GM12864 (cell line): ENCODE measurements at places on chromosomes 6 and 20.

DNA sequence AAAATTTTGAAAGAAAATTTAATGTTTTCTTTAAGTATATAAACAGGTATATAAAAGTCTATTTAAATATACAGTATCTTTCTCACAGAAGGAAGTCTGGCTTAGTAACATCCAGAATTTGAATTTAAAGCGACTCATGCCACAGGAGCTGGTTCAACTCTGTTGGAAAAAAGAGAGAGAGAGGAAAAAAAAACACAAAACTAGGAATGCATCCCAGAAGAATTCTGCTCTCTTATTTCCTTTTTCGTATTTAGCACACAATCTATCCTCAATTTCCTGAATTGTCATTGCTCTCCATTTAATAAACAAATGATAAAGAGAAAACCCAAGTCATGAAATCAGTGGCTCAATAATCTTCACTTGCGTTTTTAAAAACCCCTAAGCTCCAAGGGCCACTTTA lies 107.5 kb upstream of the SCAF8 start:
- no peak for DNase-seq

DNA sequence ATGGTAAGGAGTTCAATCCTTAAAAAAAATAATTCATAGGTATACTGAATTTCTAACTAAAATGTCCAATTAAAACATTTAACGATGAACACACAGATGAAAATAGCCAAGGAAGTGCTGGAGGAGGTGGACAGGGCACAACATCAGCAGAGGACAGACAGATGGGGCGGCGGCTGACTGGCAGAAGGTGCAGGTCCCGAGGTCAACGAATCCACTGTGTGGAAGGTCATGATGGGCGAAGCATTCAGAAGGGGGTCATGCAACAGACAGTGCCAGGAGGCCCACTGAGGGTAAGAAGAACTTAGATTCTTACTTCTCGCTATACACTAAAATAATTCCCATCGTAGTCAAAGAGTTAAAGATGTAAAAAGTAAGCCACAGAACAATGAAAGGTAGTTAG lies 34.2 kb upstream of the FRMD1 start:
- DNase-seq: no peak

- no peak for DNase-seq
These were observed 24.8 kb downstream of the RREB1 start for GRCh38 chr6:7132398-7133035.

DNA sequence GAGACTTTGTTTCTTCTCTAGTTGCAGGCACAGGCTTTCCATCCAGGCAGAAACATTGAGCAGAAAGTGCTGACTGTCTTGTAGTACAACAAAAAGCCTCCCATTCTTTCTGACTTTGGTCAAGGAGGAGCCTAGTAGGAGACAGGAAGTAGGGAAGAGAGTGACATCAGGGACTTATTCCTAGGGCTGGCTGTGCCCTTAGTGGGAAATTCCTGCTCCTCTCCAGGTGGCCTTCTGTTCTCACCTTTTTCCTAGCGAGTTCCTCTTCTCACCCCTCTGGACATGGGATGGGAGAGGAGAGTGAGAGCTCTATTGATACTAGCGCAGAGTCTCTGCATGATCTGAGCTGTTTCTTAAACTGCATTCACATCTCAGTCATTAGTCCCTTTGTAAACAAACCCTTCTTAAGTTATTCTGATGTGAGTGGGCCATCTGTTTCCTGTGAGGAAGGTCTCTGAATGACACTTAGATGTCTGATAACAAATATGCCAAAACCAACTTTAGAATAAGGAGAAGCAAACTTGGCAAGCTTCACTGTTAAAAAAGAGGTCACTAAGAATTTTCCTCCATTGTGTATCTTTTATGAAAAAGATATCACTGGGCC lies 455.0 kb downstream of the GJA1 start:
- no peak for DNase-seq

DNA sequence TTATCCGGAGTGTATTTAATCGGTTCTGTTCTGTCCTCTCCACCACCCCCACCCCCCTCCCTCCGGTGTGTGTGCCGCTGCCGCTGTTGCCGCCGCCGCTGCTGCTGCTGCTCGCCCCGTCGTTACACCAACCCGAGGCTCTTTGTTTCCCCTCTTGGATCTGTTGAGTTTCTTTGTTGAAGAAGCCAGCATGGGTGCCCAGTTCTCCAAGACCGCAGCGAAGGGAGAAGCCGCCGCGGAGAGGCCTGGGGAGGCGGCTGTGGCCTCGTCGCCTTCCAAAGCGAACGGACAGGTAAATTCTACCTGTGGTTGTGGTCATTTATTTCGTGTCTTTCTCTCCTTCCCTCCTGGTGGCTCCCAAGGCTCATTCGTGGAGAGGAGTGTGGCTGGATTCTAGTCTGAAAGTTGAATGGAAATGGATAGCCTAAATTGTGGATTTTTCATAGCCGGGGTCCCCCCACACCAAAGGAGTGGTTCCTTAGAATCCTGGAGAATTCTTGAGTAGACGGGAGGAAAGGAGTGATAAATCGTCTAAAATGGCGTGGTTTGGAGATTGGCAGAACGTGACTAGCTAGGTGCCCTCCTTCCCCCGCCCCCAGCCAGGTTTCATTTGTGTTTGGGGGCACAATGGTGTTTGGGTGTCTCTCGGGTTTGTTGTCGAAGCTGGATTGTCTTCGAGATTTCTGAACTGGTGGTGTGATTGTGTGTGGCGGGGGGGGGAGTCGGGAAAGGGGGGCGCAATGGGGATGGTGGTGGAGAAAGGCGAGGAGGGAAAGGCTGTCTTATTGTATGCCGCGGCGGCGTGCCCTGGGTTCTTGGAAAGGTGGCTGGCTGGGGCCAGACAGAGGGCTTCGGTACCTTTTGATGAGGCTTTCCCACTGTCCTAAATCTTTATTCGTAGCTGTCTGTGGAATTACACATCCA lies 673 bp downstream of the MARCKS start:
- no peak for DNase-seq

DNA sequence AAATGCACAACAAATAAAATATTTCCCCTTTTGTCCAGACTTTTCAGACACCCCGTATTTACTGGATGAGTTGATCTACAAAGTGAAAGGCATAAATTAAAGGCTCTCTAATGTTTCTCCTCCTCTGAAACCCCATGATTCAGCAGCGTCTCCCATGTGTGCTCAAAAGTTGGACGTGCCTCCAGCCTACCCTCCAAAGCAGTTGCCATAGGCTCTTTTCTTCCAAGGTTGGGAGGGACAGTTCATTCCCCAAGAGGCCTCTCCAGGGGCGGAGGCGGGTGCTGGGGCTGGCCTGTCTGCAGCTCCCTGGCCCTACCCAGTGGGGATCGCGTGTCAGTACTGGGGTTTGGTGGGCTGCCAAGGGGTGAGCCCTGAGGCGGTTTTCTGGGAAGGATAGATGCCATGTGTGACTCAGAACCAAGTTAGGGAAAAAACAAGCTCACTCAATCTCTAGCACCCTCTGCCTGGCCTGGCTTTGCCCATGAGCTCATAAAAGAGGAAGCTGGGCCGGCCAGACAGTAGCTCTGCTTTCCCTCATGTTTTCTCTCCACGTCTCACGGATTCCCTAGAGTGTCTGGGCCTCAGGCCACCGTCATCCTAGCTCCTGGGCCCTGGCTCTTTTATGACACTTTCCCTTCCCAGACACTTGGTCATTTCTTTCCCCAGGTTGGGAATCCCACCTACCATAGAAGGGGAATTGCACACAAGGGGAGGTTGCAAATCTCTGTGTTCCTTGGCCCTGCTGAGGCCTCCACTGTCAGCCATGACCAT lies 8.0 kb upstream of the IER3 start:
- no peak for DNase-seq

- no peak for DNase-seq
These were observed 233.6 kb upstream of the MAP3K7 start for GRCh38 chr6:90820436-90820835.

DNA sequence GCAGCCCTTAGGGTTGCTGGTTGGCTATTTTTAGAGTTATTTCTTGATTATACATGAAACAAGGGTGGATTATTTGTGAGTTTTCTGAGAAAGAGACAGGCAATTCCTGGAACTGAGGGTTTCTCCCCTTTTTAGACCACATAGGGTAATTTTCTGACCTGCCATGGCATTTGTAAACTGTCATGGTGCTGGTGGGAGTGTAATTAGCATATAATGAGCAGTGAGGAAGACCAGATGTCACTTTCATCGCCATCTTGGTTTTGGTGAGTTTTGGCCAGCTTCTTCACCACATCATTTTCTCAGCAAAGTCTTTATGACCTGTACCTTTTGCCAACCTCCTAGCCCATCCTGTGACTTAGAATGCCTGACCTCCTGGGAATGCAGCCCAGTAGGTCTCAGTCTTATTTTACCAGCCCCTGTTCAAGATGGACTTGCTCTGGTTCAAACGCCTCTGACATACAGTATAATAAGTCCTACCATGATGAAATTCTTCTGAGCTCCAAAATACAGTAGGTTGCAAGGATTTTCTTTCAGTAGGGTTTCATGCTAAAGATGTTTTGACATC lies 117.1 kb downstream of the ISM1 start:
- DNase-seq: no peak

DNA sequence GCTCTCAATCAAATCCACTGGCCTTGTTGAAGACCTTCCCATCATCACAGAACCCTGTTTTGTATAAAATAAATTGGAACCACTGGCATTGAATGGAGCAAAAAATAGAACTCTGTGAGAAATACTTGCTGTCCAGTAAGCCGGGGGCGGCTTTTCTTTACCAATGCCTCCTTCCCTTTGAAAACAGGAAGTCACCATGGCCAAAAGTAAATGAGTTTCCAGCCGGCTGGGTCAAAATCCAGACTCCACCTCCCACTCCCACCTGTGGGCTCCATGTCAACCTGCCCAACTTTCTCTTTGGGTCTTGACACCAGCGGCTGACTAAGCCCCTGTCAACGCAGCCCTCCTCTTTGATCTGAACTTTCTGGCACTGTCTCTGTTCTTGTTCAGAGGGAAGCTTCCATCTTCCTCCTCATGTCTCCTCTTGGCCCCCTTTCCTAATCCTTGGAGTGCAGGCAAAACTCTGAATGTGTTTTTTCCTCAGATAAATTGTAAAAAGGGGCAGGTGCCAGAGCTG lies 95.2 kb downstream of the TFAP2C start:
- DNase-seq: no peak

- DNase-seq: no peak
These were observed 458.3 kb upstream of the MAP3K7 start for GRCh38 chr6:91045161-91045560.

- DNase-seq: no peak
These were observed 125.9 kb downstream of the COL9A1 start for GRCh38 chr6:70176842-70177550.

DNA sequence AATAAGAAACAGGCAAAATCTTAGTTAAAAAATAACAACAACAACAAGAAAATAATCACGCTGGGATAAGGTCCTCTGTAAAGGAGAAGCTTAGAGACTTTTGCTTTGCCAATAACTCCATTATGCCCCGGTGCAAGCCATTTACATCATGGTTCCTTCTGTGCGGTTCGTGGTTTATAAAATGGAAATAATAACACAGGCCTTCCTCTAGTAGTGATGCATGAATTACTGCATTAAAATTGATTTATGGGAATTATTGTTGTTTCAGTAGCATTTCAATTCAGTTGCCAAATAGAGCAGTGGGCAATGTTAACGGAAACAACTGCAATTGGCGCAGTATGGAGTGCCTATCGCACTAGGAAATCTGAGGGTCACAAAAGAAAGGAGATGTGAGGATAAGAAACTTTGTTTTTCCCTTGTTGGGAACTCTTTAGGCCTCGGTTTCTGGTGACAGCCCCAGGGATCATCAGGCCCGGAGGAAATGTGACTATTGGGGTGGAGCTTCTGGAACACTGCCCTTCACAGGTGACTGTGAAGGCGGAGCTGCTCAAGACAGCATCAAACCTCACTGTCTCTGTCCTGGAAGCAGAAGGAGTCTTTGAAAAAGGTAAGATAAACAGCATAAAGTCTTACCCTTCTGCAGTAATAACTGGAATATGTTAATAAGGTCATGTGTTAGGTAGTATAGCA lies 1.1 kb downstream of the CD109 start:
- DNase-seq: no peak

DNA sequence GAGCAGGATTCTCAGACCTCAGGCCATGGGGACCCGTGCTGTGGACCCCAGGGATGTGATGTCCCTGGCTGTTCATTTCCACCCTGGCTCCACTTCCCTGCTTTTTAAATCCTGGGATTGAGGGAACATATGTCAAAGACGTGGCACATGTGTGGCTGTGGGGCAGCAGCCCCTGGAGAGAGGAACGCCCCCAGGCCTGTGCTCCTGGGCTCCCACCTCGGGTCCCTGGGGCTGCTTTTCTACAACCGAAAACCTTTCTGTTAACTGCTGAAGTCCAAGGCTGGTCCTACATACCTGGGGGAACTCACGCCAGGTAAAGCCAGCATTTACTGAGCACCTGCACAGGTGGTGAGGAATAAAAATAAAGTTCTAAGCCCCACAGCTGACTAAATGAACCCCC lies 102.3 kb upstream of the FRMD1 start:
- no peak for DNase-seq

- DNase-seq: no peak
These were observed 88.0 kb upstream of the RPS6KA2 start for GRCh38 chr6:166715065-166715464.

GRCh38 chr6:37490536-37491170 lies 9.0 kb downstream of the CCDC167 start:
- no peak for DNase-seq

DNA sequence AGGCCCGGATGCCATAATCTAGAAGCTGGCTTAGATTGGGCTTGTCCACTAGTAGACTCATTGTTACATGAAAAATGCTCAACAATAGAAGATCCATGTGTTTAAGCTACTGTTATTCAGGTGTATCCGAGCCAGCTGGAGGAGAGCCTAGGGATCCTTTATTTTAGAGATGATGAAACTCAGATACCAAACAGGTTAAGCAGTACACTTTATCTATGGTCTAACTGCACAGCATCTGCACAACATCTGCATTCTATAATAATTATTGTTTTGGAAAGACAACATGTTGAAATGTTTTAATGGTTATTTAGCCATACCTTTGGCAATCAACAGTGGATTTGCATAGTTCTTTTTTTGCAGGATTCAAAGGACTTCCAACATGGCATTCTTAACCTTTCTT lies 134.1 kb downstream of the RFPL4B start:
- DNase-seq: no peak

- no peak for DNase-seq
These were observed 129.8 kb downstream of the CD164 start for GRCh38 chr6:109252261-109253041.

DNA sequence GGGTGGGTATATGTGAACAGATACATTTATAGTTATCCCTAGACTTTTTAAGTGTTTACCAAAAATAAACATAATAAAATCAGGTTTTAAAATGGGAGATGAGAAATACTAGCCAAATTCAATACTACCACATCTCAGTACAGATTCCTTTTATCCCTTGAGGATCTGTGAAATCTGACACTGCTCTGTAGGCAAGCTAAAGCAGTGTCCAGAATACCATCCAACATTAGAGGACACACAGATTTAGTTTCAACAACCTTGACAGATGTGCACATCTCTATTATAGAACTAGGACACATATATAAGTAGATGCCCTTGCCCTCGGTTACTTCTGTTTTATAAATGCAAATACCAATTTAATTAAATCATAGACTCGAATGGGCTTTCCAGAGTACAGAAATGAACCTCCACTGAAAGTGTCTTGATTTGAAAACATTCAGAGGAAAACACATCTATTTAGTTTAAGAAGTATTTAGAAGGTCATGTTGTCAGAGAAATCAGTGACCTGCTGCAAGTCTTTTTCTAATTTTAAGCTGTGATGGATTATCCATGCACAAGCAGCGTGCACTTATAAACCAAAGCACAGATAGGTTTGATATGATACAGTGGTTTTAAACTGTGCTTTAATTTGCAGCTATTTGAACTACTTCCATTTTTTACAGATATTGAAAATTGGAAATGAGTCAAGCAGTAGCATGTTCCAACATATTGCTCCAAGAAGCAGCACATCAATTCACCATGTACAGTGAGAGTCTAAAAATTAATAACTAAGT lies 156.3 kb upstream of the EPHA7 start:
- DNase-seq: no peak
